AG08395 (cell line): ENCODE measurements at places on chromosomes 6 and 20.

DNA sequence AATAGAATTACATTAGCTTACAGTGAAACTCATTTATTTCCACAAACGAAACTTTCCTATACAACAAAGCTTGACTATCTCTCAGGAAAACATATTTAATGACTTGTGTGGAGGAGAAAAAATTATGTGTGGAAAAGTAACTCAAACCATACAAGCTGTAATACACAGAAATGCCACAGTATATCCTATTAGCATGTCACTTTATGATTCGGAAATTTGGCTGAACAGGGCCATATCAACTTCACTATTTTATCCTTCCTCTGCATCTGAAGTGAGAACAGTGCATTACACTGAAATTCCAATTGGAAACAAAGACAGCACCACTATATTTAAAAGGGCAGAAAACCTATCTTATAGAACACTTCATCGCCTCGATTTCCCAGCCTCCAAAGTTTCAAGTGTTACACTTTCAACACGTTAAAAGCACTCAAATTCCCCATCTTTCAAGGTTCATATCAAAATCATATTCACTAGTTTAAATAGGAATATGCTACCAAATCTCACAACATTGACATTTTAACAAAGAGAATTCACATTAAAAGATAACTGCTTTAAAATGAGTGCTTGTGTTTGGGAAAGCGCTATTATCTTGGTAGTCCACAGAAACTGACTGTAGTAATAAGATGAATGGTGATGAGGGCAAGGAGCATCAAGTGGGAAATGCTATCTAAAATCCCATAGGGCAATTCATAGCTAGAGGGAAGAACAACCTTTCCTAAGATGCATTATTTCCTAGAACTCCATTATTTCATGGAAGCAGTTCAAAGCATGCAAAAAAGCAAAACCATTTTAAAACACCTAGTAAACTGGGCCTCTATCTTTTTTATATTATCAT lies 1.8 kb downstream of the REV3L start:
- no peak for DNase-seq

DNA sequence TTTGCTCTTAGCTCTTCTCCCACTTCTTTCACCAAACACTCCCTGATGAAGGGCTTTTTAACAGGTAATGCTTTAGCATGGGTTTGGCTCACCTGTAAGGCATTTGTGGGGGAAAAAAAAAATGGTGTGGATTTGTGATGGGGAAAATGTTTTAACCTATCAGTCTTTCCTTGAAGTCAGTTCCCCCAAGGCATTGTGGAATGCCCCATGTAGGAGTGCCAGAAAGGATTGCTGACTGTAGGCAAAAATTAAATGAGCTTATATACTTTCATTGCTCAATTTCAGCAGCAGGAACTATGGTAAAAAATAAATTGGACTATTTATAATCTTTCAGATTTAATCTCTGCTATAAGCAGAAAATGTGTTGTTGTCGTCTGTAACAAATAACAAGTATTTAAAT lies 10.6 kb upstream of the SASH1 start:
- DNase-seq = no peak

GRCh38 chr6:44608175-44608574 lies 220.7 kb downstream of the CDC5L start:
- DNase-seq = no peak

- DNase-seq = peak; percentile 2
These were observed 72.4 kb downstream of the ASCC3 start for GRCh38 chr6:100808638-100809275.

- peak; percentile 27 for DNase-seq
These were observed 59.0 kb upstream of the FAM184A start for GRCh38 chr6:119137194-119138072.

DNA sequence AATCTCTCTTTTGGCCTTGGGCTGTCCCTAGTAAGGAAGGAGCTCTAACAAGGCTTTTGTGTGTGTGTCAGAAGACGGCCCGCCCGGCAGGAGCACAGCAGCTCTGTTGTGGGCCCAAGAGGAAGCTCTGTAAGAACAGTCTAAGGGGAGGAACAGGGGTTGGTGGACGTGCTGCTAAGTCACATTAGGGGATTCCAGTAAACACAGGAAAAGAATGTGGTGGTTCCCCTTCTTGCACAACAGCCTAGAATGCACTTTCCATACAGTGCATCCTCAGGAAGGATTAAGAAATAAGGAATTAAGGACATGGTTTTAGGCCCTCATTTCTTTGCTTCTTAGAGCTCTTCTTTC lies 114.5 kb downstream of the RNF144B start:
- DNase-seq = peak; percentile 38

DNA sequence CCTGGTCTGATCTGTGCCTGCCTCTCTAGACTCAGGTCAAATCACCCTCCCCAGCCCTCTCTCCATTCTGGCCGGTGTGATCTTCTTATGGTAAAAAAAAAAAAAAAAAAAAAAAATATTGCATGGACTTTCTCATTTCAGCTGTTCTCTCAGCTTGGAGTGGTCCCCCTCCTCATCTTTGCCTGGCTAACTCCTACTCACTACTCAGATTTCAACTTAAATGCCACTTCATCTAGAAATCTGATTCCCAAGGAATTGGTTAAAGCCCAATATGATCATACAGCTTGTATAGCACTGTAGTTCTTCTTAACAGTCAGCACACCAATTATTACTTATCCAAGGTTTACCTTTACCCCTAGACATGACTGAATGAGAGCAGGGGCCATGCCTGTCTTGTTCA lies 105.9 kb upstream of the CARMIL1 start:
- no peak for DNase-seq

- DNase-seq = no peak
These were observed 10.7 kb upstream of the RFX6 start for GRCh38 chr6:116866281-116866871.

- DNase-seq = no peak
These were observed 869.8 kb upstream of the EPHA7 start for GRCh38 chr6:94289131-94289530.

DNA sequence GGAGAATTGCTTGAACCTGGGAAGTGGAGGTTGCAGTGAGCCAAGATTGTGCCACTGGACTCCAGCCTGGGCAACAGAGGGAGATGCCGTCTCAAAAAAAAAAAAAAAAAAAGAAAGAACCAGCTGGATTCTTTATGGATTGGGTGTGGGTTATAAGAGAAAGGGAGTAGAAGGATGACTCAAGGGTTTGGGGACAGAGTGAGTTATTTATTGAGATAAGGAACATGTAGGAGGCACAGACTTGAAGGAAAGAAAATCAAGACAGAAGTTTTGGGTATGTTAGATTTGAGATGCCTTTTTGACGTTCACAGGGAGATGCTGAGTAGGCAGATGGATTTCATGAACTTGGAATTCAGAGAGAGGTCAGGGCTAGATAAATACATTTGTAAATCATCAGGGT lies 47.6 kb downstream of the KIZ start:
- no peak for DNase-seq

DNA sequence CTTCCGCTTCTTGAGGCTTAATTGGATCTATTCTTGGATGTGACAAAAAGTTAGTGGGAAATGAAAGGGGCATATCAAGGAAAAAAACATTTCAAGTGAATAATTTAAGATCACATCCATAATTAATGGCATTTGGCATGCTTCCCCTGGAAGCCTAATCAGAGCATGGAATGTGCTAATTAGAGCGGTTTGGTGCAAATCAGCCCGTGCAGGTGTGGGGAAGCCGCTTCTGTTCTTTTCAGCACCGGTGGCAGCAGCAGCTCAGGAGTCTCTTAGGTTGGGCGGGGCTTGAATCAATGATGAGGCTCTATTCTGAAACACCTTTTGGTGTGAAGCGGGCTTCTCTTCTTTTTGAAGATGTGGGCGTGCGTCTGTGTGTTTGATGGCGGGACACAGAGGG lies 301.2 kb downstream of the LRFN2 start:
- DNase-seq = no peak

DNA sequence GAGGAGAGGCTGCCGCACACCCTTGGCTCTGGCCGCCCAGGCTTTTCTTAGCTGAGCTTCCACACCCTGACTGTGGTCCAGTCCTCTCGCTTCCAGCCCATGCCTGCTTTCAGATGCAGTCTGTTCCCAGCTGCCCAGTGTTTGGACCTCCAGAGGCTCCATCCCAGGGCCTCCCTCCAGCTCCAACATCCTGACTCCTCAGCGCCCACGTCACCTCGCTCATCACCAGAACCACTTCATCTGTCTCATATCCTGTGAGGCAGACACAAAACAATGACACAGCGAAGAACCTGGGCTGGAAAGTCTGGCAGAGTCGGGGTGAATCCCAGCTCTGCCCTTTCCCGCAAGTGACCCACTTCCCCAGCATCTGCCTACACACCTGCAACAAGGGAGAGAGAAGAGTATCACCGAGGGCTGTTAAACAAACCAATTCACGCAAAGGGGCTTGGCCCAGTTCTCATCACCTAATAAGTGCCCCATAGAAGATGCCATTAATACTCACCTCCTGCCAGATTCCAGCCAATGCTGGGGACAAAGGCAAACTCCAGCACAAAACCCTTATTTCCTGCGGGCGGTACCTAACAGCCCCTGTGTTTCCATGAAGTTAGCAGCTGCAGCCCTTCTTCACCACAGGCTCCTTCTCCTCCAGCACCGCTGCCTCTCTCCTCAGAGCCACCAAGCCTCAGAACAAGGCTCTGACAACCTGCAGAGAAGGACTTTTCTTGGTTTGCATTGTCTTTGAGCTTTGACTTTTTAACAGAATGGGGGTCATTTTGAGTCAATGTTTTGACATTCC lies 133.4 kb upstream of the CDH4 start:
- DNase-seq = peak; percentile 32

GRCh38 chr6:112030206-112030960 lies 23.5 kb upstream of the CCN6 start:
- DNase-seq = no peak

DNA sequence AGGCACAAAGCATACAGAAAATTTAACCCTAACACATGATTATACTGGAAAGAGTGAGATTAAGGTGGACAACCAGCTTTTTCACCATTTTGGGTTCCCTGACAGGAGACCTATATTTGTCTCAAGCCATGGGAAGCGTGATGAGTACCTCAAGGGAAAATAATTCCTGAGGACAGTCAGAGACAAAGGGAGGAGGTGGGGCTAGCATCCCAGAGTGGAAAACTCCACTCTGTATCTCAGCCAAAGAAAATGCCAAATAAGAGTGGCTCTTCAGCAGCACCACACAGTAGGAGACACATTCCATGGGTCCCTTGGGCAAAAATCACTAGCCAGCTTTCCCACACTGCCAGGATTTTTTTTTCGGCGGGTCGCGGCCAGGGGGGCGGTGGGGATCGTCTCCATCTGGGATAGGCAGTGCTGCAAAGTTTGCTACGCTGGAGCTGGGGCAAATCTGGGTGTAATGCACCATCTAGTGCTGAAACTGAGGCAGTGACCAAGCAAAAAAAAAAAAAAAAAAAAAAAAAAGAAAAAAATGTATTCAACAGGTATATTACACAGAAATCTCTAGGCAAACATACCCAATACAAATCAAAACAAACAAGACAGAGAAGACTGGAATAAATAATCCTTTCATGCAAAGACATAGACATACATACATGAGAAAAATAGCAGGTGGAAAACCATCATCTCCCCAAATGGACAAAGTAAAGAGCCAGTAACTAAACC lies 77.3 kb upstream of the SLC35F1 start:
- DNase-seq = peak; percentile 18
